ENCODE measurements at places on chromosomes 16 and 17.

DNA sequence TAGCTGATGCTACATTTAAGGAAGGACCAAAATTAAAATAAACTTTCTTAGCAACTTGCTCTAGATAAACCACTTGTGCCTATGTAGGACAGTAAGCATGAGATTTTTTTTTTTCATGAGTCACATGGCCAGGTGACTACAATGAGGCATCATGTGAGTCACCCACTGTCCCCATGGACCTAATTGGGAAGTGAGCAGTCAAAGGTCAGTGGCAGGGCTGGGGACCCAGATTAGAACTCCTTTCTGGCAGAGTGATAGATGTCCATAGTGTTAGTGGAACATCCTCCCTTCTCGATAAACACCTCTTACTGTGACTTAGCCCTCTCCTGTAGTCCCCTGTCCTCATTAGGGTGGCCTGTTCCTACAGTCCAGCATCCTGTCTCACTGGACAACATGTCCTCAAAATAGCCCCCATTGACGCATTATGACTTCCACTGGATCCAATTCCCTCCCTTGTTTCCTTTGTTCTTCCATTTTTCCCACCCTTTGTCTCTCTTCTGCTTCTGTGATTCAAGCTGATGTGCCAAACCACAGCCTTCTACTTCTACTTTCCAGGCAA lies 12.4 kb downstream of the ITGB3 start:
- no peak for DNase-seq

DNA sequence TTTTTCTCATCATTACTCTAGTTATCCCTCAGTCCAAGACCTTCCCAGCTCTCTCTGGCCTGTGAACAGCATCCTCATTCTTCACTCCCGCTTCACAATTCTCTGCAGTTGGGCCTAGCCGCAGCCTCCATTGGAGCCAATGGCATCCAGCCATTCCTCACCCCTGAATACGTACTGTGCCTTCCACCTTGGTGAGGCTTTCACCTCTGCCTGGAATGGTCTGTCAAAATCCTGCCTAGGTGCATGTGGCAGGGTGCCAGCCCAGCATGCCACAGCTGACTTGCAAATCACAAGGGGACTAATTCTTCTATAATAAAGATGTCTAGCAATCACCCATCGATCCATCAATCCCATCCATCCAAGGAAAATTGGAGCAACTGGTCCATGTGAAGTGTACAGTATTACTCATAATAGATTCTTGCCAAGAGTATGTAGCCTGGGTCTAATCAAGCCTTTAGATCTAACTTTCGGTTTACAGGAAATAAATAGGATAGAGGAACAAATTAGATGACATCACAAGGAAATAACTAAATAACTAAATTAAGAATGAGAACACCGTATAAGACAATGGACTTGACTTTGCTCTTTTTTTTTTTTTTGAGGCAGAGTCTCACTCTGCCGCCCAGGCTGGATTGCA lies 5.1 kb upstream of the CX3CL1 start:
- no peak for DNase-seq

- no peak for DNase-seq
These were observed 23.9 kb downstream of the ACLY start for GRCh38 chr17:41894791-41895331.

- DNase-seq, result no peak
These were observed 198.7 kb downstream of the KCNJ2 start for GRCh38 chr17:70368011-70368410.

GRCh38 chr16:88512728-88513696 lies 57.2 kb upstream of the ZC3H18 start:
- DNase-seq, result no peak

DNA sequence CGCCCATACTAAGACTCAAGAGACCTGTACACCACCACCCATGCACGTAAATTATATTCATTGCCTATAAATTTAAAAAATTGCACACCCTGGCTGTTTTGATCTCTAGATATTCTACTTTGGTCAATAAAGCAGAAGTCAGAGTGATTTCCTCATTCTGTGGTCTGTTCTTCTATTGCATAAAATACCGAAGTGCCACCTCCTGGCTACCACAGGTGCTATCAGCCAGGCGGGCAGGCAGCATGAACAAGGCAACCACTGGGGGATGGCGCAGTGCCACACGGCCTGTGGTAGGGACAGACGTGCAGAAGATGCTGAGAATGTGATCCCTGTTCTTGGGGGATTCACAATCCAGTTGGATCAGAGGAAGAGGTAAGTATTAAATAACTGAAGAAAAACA lies 122.3 kb downstream of the CDK5R1 start:
- peak; percentile 28 for DNase-seq

DNA sequence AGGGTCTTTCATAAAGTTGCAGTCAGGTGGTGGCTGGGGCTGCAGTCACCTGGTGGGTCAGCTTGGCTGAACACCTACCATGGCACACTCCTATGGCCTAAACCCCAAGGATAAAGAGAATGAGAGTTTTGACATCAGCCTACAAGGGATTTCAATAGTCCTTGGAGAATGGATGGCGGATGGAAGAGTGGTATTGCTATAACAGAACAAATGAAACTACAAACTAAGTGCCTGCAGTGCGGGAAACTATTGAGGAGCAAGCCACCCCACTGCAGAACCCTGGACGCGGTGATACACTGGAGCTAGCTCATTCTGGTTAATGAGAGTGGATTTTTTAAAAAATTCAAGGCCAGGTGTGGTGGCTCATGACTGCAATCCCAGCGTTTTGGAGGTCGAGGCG lies 3.0 kb upstream of the PRPSAP2 start:
- DNase-seq, result no peak

DNA sequence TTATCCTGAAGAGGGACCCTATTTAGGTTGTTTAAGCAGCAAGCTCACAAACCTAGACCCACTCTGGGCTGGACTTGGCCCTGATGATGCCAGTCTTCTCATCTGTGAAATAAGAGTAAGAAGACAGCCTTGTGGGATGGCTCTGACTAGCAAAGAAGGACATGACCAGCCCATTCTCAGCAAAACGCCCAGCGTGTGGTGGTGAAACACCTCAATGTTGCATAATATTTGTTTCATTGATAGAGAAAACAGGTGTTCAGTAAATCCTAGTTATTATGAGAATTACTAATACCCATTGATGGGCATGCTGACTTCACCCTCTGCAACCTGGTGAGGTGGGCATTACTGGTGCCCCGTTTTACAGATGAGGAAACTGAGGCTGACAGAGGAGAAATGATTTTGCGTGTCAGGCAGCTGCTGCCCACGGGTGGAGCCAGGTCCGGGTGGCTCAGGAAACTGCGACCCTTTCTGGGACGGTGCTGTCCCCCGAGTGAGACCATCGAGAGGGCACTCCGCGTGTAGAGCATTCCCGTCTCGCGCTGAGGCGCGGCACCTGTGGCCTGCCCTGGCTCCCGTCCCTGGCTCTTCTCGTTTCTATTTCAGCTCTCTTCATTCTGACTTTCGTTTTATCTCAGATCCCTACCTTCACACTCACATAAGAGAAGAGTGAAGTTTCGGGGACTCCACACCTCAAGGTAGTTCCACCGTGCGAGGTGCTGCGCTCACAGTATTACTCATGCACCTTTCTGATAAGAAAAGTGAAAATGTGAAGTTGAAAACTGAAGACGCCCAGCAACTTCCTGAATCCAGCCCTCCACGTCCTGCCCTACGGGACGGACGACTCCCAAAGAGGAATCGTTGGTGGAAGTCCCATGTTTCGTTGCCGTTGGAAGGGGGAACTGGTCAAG lies 48.5 kb downstream of the IRF8 start:
- DNase-seq, result no peak

GRCh38 chr17:9225305-9226101 lies 204.2 kb downstream of the NTN1 start:
- no peak for DNase-seq

DNA sequence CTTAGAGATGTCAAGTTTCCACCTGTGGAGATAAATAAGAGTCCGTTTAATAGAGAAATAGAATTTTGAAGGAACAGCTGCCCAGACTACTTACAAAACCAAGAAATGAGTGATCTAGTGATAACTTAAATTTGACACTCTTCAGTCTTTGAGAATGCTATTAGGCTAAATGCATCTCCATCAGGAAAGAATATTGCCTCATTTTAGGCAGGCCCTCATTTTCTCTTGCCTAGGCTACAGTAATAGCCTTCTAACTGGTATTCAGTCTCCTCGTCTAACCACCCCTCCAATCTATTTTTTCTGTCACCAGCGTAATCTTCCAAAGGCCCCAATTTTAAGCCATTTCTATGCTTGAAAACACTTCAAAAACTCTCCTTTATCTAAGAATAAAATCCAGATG lies 537.8 kb upstream of the CA10 start:
- no peak for DNase-seq

DNA sequence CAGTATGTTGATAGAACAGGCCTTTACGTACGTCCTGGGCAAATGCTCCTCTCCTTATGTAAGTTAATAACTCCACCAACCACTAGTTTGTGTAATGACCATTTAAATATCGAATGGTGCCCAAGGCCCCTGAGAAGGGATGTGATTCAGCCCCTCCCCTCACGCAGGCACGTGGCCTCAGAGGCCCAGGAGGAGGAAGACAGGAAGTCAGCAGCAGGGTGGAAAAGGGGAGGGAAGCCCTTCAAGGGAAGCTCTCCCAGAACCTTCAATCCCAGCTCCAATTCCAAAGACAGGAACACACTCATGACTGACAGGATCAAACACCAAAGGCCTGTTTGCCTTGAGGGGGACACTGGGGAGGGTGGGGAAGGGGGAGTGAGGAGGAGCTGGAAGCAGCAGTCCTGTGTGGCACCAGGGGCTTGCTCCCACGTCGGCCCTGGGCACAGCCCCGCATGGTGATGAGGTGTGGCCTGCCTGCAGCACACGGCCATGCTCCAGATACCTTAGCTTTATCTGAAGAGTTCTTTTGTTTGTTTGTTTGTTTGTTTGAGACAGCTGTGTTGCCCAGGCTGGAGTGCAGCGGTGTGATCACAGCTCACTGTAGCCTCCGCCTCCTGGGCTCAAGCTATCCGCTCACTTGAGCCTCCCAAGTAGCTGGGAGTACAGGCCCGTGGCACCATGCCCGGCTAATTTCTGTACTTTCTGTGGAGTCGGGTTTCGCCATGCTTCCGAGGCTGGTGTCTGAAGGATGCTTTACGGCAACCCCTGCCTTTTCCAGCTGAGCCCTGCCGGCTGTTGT lies 105.0 kb downstream of the ZNF778 start:
- no peak for DNase-seq

GRCh38 chr17:40095351-40095943 lies 4.9 kb downstream of the NR1D1 start:
- no peak for DNase-seq

DNA sequence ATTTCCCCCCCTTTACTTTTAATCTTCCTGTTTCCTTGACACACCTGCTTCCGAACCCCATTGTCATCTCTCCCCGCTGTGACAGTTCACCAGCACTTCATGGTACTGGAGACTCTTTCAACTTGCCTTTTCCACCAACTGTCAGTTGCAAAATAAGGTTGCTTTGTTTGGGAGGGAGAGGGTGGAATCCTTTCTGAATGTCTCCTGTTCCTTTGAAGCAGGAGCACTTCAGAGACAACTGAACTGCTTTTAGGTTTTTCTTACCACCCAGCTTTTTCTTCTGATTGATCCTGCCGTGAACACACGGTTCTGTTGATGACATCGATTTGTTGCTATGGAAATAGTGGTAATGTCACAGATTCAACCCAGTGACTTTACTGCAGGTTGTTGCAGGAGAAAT lies 42.0 kb downstream of the RPA1 start:
- no peak for DNase-seq

GRCh38 chr16:85527767-85528297 lies 85.3 kb upstream of the GSE1 start:
- DNase-seq, result no peak

DNA sequence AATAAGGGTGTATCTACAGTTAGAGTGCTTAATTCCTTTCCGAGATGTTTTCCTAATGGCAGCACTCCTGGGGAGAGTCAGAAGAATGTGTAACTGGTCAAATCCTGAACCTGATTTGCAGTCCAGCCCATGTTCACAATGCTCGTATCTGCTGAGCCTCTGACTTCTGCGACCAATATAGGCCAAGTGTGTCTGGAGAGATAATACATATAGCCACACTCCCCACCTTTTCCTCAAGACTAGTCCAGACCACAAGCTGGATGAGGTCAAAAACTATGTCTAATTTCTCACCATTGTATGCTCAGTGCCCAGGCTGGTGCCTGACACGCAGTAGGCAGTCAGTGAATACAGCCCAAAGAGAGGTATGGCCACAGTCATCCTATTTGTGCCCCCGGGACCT lies 58.0 kb downstream of the XYLT1 start:
- no peak for DNase-seq

GRCh38 chr17:32261936-32262510 lies 3.6 kb upstream of the RHBDL3 start:
- no peak for DNase-seq

- DNase-seq, result peak; percentile 42
These were observed 38.6 kb upstream of the SLFN13 start for GRCh38 chr17:35486920-35487732.

DNA sequence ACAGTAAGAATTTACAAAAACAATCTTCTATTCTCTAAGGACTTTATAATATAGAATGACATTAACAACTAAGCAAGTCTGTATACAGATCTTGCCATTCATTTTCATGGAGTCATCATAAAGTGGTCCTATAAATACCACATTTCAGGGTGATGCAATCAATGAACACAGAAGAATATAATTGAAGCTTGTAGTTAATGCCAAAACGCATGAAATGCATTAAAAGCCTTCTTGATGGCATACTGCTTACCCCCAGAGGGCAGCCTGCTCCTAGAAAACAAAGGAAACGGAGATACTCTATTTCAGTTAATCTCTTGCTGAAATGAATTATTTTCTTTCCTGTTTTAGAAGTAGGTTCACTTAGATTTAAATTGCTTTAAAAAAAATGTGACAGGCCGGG lies 45.2 kb upstream of the STAC2 start:
- no peak for DNase-seq

GRCh38 chr17:72151565-72152386 lies 31.0 kb downstream of the SOX9 start:
- DNase-seq, result no peak

GRCh38 chr16:55056585-55057401 lies 126.1 kb downstream of the IRX5 start:
- DNase-seq, result no peak

GRCh38 chr16:55349867-55350266 lies 25.9 kb downstream of the IRX6 start:
- DNase-seq, result no peak

DNA sequence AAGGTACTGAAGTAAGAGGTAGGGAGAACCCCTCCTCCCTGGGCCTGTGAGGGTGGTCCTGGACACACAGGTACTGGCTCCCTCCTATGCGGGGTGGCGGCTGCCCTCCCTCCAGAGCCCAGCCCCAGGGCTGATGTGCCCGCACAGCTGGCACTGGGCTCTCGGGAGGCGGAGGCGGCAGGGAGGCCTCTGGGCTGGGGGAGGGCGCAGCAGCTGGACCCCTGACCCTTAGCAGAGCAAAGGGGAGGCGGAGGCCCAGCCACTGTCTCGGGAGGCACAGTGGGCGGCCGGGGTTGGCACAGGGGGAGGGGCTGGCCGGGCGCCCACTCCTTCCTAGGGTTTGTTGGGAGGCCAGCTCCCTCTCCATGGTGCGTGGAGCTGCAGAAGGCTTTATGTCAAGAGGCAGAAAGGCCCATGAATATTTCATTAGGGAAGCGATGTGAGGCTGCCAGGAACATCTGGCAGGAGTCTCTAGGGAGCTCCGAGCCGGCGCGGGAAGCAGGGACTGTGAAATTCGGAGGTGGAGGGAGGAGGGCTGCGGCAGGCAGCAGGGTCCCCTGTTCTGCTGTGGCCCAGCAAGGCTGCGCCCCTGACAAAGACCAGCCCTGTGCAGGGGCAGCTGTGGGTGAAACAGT lies 44.1 kb upstream of the ACSF3 start:
- no peak for DNase-seq
